ENCODE measurements at places on chromosomes 3 and 15. TPM values are rescaled to one million over a fixed set of nuclear protein-coding genes. Genes with fewer than 3 reads are reported as not detected.

Gene KLHL40
- 159 TPM for total RNA-seq

Gene SLC9C1
- 3.2 TPM for total RNA-seq

Gene PRR23E
- total RNA-seq = not detected

Gene KBTBD12
- total RNA-seq = 38.2 TPM

GRCh38 chr3:117629505-117629904 lies 919.9 kb downstream of the TUSC7 start:
- no peak for DNase-seq

GRCh38 chr3:142003291-142003690 lies 126.8 kb downstream of the ATP1B3 start:
- DNase-seq = no peak

- DNase-seq = peak; percentile 0
Observed at GRCh38 chr3:81043660-81044199, 717.7 kb downstream of the GBE1 start.

All from tongue (tissue), 3 donors.